ENCODE measurements at places on chromosomes 11 and 22.

GRCh38 chr11:126387857-126388256, 32.4 kb downstream of the ST3GAL4 start:
- DNase-seq: no peak

GRCh38 chr11:13685461-13686108, 17.1 kb downstream of the FAR1 start:
- no peak for DNase-seq

GRCh38 chr11:117915672-117916235, 13.4 kb downstream of the TMPRSS13 start:
- DNase-seq: no peak

DNA sequence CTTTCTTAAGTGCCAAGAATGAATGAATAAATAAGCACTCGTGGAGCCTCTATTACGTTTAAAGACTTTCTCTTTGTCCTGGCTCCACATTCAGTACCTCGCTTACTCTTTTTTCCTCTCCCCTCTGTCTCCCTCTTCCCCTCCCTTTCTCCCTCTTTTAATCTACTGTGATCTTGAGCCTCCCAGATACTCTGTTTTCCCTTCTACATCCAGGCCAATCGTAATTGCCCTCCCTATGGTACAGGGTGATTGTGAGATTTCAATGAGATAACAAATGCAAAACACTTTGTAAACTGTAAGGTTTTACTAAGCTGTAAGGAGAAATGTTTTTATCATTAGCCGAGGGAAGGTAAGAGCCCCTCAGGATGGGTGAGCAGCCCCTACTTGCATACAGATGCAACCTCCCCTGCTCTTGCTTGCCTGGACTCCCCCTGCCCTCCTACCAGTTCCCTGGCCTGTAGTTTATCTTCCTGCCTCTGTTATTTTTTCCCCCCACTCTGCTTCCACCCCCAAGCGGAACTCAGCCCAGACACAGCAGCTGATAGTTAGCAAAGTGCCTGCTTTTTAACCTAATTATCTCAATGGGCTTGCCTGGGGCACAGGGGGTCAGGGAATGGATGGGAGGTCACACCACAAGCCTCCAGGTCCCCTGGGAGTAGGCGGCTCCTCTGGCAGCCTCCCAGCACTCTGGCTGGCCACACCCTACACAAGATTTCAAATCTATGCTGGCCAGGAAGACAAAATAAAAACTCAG, 76.9 kb upstream of the CADM1 start:
- DNase-seq: no peak

GRCh38 chr22:45254789-45255278, 14.1 kb upstream of the KIAA0930 start:
- no peak for DNase-seq

- DNase-seq: no peak
These were observed 26.4 kb downstream of the MB start for GRCh38 chr22:35590634-35591295.

- no peak for DNase-seq
These were observed 392.2 kb upstream of the ANO3 start for GRCh38 chr11:25939691-25940090.

GRCh38 chr11:10663990-10664389, 29.6 kb downstream of the IRAG1 start:
- no peak for DNase-seq

DNA sequence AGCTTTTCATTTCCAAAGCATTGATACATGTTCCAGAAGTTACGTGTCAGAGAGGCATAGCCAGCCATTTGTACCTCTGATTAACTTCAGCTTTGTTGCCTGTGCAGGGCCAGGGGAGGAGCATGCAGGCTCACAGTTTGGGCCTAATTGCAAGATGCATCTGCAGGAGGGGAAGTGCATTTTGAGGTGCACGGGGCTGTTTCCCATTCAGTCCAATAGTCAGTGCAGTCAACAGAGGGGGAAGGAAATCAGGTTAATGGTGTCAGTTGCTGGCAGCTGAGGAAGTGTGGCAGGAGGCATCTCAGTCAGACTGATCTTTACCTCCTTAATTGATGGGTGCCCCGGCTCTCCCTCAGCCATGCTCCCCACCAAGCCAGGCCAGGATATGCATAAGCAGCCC, 39.3 kb downstream of the ABCC8 start:
- no peak for DNase-seq

DNA sequence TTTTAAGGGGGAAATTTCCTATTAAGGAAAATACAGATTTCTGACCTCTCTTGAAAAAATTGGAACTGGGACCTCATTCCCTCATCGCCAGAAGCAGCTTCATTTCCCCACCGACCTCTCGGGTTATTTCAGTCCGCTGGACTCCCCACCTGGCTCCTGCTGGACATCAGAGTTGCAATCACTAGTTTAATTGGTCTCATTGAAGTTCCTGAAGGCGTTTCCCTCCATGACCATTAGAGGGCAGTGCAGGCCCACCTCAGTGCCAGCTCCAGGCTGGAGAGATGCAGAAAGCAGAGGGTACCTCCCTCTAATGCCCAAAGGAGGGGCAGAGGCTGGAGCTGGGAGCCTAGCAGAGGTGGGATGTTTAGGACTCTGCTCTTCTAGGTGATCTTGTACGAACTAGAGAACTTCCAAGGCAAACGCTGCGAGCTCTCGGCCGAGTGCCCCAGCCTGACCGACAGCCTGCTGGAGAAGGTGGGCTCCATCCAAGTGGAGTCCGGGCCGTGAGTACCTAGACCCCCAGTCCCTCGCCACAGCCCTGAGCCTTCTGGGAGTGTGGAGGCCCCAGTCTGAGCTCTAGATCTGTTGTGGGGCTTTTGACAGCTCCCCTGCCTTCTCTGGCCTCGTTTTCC, 2.7 kb downstream of the CRYBB3 start:
- DNase-seq: no peak

GRCh38 chr11:35177370-35177769, 38.4 kb downstream of the CD44 start:
- no peak for DNase-seq

DNA sequence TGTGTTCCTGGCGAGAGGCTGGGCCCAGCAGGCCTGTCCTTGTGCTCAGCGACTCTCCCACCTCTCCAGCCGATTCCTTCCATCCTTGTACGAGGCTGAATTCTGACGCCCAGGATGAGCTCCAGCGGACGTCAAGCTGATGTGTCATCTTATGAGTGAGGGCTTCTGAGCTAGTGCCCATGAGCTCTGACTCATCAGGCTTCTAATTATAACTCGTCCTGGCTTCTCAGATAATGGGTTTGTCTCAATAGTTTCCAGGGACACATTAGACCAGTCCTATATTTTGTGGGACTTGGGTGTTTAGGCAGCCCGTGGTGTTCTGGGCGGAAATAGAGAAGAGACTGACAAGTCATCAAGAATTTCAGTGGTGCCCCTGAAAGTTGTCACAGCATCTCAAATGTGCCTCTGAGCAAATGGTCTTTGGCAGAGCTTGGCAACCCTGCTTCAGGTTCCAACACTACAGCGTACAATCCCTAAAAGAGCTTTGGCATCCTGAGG, 108.2 kb upstream of the CD44 start:
- DNase-seq: no peak

DNA sequence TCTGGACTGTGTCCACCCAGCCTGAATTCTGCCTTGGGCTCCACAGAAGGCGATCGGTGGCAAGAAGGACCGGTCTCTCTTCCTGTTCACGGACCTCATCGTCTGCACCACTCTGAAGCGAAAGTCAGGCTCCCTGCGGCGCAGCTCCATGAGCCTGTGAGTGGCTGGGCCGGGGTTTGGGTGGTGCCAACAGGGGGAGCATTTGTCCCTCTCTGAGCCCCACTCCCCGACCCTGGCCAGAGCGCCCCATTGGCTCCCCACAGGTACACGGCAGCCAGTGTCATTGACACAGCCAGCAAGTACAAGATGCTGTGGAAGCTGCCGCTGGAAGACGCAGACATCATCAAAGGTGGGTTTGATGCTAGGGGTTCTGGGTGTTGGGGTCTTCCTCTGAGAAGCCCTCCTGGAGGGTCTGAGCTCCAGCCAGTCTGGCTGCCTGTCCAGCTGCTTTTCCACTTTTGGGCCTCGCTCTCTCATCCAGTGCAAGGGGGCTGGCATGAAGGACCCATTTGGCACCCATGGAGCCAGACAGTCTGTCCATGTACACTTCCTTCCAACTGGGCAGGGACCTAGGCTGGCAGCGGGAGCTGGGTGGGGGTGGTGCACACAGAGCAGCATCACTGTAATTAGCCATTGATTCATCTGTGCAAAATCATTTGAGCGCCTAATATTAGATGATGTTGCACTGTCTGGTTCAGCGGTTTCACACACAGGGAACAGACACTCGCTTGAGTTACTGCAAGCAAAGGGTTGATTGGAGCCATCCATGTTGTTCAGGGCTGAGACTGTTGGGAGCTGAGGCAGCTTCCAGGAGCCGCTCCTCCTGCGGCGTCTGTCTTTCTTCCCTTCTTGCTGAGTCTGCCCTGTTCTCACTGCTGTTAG, 19.0 kb upstream of the RELT start:
- DNase-seq: no peak

GRCh38 chr22:36232715-36233401, 6.5 kb downstream of the APOL2 start:
- DNase-seq: no peak

GRCh38 chr22:44926124-44926475, 83.7 kb downstream of the PHF21B start:
- no peak for DNase-seq

- DNase-seq: no peak
These were observed 31.7 kb upstream of the CXCR5 start for GRCh38 chr11:118851970-118852369.

DNA sequence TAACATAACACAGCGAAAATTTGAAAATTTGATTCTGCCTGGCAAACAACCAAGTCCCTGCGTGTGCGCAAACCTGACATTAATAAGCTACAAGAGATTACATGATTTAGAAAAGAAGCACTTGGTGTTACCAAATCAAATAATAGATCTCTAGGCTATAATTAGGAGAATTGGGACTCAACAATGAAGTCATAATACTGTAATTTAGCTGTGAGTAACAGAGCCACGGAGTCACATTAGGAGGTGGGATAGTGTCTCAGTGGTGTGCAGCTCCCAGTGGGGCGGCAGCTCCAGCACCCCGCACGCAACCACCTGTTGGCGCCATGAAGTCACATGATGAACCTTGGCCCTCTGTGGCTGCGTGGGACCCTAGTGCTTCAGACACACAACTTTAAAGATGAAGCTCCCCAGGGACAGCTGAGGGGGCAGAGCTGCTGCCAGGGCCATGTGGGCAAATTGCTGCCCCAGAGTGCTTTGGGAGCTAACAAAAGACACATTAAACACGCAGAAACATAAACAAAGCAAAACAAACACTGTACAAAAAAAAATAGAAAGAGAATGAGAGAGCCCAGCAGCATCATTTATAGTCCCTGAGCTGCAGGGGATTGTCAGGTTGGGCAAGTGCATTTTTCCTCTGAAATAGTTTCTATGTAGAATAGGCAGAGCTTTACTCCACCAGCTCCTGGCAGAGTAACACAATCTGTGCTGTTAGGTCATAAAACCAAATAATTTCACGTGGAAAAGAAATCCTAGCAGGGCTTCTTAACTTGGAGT, 605.6 kb downstream of the SOX6 start:
- DNase-seq: no peak

- DNase-seq: peak; percentile 98
These were observed 8.2 kb upstream of the NAP1L4 start for GRCh38 chr11:3000032-3000961.

DNA sequence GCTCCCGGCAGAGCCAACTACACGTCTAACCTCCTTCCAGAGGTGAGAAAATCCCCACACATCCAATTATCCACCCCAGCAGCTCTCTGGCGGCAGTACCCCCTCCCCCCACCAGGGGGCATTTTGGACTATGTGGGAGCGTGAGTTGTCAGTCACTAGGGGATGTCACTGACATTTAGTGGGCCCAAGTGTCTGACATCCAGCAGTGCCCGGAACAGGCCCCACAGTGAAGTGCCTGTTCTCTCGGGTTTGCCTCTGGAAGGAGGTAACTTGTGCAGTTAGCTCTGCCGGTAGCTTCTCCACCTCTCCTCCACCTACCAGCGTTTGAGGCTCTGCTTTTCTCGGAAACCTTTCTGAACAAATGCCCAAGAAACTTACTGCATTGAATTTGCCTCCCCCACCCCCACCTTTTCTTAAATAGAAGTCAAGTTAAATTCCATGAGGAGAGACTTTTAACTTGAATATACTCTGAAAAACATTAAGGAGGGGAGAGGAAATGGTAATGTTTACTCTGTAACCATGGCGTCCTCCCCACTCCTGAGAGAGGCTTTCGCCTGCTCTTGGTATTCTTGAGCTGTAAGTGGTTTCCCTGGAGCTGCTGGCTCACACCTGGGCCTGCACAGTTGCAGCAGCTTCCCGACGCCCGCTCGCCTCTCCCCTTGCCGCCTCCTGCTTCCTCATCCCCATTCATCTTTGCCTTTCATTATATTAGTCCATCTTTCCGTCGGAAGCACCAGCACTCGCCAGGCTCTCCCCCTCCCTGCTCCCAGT, 112.8 kb downstream of the WNT7B start:
- peak; percentile 54 for DNase-seq

DNA sequence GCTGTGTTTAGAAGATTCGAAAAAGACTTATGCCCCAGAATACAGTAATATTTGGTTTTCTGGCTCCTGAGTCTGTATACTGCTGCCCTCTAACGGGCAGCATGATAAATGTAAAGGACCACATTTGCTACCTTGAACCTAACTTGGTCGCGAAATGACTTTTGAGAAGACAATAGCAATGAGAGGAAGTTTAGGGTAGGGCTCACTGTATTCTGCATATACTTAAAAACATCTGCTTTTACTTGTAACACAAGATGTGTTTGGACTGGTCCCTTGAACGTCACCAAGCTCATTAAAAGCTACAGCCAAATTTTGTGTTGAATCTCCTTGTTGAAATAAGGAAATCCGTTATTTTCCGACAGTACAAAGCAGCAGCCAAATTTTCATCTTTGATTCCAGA, 309.1 kb downstream of the SWAP70 start:
- no peak for DNase-seq

GRCh38 chr22:29798318-29798717, 31.1 kb downstream of the UQCR10 start:
- DNase-seq: no peak

DNA sequence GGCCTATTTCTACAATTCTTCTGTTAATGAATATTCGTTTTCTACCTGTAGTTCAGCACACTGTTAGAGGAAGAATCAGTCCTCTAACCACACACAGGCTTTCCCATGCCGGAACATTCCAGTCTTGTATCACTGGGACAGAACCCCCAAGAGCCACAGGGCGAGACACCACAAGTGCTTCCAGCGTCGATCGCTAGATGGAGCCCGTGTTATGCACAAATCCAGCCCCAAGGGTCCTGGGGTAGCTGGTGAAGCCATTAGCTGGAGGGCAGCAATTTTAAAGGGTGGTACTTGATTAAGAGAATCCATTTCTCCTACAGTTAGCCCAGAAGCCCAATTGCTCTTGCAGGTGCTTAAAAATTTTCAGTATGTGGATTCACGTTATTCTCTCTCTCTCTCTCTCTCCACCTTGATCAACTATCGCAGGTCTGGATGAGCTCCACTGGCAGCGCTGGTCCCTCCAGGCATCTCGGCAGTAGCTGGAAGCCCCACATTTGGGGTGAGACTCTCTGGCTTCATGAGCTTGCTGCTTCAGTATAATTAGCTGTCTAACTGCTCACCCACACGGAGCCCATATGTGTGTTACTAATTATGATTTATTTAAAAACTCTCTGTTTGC, 148.2 kb upstream of the SNX19 start:
- DNase-seq: peak; percentile 25
